Left cardiac atrium (tissue), 4 donors: ENCODE measurements at places on chromosomes 7 and 10. TPM values are rescaled to one million over a fixed set of nuclear protein-coding genes. Genes with fewer than 3 reads are reported as not detected.

DNA sequence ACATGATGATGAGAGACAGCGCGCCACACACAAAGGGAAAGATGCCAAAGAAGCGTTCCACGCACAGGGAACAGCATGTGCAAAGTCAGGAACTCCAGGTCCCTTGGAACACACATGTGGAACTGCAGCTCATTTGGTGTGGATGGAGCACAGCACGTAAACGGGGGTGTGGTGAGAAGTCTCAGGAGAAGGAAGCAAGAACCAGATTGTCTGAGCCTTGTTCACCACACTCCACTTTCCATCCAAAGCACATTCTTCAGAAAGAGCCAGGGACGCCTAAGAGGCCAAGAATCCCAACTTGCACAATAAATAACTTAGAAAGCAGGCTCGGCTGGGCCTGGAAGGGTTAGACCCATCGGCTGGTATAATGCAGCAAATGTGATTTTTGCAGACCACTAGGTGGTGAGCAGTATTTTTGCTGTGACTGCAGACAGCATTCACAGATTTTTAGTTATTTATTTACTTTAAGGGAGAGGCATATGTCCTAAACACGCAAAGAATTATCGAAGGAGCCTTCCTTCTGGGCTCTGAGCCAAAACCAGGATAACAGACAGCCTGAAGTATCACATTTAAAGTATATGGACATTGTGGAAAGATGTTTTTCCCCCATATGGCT is 27.9 kb upstream of the ASCC1 start:
- peak; percentile 65 for DNase-seq

GRCh38 chr7:74023092-74023536 is 4.9 kb upstream of the ELN start:
- DNase-seq, result peak; percentile 76

- DNase-seq, result no peak
Observed at GRCh38 chr7:80524693-80525092, 12.8 kb upstream of the GNAT3 start.

DNA sequence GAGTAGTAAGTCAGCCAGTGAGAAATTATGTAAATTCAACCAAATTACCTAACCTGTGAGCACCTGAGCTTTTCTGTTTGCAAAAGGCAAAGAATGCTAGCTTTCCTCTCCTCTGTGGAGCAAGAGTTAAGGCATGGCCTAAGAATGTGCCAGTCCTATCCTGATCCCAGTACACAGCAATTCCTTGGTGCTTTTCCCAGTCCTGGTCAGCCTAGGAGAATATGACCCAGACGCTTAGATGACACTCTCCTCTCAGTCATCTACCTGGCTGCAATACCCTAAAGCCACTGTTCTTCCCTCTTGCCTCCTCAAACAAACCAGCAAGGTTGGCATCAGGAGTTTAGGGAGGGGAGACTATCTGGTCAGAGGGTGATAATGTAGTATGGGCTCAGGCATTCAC is 4.1 kb downstream of the PDLIM1 start:
- DNase-seq, result no peak

GRCh38 chr10:43903451-43903850 is 254.8 kb upstream of the ZNF32 start:
- no peak for DNase-seq

C10orf90 gene
- total RNA-seq, result 0.15 TPM

FAM25C gene
- total RNA-seq, result not detected

TCERG1L gene
- not detected for total RNA-seq

SFXN3 gene
- 22.8 TPM for total RNA-seq
